ENCODE measurements at places on chromosomes 2 and 18.

DNA sequence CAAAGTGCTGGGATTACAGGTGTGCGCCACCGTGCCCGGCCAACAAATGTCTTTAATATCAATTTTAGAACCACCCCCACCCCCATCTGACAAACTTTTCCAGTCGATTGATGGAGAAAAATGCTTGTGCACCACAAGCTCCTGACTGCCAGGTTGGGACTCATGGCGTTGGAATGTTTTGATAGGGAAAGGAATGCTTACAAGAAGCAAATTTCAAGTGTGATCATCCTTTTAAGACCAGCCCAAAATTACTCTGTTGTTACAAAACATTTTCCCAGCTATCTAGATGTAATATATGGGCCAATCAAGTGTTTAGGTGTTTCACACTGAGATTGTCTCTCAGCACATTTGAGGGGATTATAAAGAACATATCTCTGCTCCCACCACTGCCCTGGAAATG lies 45.2 kb downstream of the UBXN4 start:
- DNase-seq: no peak

GRCh38 chr2:63734510-63734909 lies 107.2 kb upstream of the UGP2 start:
- no peak for DNase-seq

GRCh38 chr2:32357318-32358110 lies 691 bp downstream of the BIRC6 start:
- peak; percentile 51 for DNase-seq

DNA sequence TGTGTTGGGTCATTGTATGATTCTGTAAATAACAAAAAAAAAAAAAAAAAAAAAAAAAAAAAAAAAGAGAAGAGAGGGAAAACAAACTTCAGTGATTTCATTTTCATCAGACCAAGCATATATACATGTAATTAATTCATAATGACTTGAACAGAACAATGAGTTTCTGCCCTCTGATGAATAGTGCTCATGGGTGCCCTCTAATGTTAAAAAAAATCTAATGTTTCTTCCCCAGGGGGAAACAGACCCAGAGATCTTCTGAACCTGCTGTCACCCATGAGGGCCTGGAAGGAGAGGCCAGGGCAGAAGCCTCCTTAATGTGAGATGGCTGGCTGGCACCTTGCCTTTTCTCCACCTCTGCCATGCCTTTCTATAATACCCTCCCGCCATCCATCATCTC lies 289.2 kb downstream of the ZNF521 start:
- DNase-seq: no peak

DNA sequence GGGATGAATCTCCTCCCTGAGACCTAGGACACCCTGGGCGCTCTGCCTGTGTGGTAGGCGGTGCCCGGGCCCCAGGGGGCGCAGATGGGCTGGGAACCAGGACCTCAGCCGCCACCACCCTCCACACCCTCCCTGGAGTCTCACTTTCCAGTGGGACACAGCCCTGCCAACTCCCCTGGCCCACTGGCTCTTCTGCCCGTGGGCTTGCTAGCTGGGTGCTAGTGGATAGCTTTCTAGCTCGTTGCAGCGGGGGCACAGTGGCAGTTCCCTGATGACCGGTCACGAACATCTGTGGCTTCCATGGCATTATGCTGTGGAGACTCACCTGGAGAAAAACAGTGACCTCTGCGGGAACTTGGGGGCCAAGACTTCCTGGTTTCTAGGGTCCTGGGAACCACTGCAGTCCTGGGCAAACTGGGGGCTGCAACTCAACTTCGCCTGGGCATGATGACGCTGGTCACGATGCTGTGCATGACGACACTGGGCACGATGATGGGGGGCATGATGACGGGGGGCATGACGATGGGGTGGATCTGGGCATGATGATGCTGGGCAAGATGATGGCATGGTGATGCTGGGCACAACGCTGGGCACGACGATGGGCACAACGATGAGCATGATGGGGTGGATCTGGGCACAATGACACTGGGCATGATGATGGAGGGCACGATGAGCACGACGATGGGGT lies 31.0 kb upstream of the ALLC start:
- DNase-seq: no peak

GRCh38 chr2:65754219-65754618 lies 321.8 kb upstream of the SPRED2 start:
- DNase-seq: no peak
